ENCODE measurements at places on chromosomes 6 and 20.

DNA sequence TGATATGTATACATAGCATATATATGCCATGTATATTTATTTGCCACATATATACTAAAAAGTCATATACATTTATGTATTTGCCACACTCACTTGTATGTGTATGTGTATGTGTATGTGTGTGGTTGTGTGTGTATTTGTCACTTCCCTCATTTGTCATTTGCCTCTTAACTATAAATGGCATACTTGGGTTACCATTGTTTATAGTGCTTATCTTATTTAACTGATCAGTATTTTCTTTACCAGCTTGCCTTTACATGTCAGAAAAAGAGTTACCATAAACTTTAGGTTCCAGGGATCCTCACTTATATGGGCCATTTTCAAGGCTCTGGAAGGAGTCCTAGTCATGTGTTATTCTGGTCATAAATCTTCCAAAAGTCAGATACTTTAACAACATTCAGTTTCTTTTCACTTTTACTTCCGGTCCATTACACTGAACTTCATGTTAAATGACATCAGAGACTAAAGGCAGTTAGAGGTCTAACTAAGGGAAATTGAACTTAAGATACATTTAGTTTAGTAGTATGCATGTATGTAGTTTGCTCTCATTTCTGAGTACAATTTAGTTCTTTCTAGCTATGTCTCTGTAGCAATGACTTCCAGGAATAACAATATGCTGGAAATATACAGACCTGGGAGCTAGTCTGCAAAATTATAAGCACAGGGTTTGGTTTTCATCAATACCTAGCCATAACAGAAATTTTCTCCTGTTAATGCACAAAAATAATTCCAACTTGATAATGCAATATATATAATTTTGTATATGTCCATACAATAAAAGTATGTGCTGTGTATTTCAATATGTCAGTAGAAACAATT lies 33.7 kb upstream of the HIVEP1 start:
- DNase-seq, result no peak

DNA sequence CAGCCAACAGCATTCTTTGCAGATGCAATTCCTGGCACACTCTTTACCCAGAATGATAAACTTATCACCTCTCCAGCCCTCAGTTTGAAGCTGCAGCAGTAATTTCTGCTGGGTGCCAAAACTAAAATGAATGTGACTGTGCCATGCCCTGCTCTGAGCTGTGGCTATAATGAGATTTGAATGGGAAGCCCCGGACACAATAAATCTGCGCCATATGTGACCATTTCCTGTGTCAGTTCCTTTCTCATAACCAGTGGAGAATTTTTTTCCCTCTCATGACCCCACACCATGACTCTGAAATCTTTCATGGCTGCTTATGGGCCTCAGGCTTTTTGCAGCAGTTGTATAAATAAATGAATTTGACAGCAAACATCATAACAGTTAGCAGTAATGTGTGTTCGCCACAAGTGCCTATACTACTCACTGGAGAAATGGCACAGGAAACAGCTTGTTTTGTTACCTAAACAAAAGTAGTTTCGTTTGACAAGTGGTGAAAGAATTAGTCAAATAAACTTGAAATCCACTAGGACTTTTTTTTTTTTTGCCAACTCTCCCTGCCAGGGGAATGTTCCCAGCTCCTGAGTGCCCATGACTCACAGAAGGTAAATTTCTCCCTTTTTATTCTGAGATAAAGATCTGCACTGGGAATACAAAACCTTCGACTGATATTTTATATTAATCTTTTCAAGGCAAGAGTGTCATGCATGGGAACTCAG lies 408.4 kb downstream of the PKHD1 start:
- no peak for DNase-seq

GRCh38 chr6:135170238-135170637 lies 10.9 kb upstream of the MYB start:
- DNase-seq, result no peak

DNA sequence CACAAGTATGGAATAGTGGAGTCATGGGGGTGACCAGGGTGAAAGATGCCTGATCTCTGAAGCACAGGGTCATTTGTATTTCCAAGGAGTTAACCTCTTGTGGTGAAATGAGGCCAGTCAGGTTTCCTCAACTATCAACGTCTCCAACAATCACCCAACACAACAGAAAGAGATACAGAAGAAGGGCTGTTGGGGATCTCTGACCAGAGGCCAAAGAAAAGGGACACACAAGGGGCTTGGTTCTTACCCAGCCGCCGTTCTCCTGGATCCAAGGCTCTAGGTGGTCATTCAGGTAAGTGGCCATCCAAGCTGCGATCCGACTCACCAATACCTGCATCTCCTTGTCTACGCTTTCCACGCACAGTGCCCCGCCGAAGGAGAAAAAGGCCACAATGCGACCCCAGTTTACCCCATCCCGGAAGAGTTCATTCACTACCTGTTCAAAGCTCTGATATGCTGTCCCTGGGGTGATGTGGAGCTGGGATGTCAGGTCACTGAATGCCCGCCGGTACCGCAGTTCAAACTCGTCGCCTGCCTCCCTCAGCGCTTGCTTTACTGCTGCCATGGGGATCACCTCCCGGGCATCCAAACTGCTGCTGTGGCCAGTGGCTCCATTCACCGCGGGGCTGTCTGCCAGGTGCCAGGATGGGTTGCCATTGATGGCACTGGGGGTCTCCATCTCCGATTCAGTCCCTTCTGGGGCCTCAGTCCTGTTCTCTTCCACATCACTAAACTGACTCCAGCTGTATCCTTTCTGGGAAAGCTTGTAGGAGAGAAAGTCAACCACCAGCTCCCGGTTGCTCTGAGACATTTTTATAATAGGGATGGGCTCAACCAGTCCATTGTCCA lies 1.0 kb downstream of the BCL2L1 start:
- peak; percentile 62 for DNase-seq

GRCh38 chr6:156434049-156434794 lies 343.0 kb upstream of the ARID1B start:
- DNase-seq, result no peak

GRCh38 chr6:85241498-85242052 lies 208.3 kb upstream of the NT5E start:
- DNase-seq, result no peak

DNA sequence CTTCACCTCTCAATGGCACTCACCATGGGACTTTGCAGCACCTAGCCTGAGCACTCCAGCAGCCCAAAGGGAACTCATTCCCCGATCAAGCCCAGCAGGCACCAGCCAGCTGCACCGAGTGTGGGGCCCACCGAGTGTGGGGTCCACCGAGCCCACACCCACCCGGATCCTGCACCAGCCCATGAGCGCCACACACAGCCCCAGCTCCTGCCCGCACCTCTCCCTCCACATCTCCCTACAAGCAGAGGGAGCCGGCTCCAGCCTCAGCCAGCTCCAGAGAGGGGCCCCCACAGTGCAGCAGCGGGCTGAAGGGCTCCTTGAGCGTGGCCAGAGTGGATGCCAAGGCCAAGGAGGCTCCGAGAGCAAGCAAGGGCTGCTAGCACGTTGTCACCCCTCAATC lies 1182.4 kb downstream of the HACE1 start:
- DNase-seq, result no peak

- no peak for DNase-seq
These were observed 827.7 kb downstream of the MAFB start for GRCh38 chr20:39861381-39861780.

- peak; percentile 88 for DNase-seq
These were observed 32.4 kb downstream of the PHACTR1 start for GRCh38 chr6:12748815-12749521.

- no peak for DNase-seq
These were observed 170.0 kb downstream of the FOXA2 start for GRCh38 chr20:22414305-22414742.

DNA sequence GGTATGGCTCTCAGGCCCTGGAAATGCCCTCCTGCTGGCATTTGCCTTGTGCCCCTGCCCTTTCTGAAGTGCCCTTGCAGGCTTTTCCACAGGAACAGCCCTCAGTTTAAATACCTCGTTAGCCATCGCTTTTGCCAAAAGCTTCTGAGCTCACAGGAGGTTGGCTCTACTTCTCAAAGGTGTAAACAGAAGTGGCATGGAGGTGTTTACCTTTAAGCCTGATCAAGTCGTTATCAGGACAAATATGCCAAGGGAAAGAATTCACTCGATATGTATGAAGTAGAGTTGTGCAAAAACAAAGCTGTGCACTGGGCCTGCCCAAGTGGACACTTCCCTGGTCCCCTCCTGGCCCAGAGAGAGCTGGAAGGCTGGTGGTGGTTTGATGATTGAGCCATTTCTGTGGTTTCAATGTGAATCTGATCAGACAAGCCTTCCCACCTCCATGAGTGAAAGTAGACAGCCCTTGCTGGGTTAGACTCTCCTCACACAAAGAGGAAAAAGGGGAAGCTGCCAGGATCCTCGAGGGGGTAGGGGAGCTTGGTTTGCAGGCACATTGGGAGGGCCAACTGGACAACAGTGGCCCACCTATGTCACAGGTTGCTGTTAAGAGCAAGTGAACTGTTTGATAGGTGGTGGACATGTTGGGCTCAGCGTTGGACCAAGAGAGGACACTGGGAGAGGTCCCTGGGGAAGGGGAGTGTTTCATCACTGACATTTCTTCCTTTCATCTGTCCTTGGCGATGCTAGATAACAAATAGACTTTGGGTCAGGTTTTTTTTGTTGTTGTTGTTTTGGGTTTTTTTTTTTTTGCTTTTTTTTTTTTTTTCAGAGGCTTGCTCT lies 98.7 kb downstream of the ZDHHC14 start:
- no peak for DNase-seq

- peak; percentile 41 for DNase-seq
These were observed 3.9 kb upstream of the WFDC2 start for GRCh38 chr20:45465491-45466266.

DNA sequence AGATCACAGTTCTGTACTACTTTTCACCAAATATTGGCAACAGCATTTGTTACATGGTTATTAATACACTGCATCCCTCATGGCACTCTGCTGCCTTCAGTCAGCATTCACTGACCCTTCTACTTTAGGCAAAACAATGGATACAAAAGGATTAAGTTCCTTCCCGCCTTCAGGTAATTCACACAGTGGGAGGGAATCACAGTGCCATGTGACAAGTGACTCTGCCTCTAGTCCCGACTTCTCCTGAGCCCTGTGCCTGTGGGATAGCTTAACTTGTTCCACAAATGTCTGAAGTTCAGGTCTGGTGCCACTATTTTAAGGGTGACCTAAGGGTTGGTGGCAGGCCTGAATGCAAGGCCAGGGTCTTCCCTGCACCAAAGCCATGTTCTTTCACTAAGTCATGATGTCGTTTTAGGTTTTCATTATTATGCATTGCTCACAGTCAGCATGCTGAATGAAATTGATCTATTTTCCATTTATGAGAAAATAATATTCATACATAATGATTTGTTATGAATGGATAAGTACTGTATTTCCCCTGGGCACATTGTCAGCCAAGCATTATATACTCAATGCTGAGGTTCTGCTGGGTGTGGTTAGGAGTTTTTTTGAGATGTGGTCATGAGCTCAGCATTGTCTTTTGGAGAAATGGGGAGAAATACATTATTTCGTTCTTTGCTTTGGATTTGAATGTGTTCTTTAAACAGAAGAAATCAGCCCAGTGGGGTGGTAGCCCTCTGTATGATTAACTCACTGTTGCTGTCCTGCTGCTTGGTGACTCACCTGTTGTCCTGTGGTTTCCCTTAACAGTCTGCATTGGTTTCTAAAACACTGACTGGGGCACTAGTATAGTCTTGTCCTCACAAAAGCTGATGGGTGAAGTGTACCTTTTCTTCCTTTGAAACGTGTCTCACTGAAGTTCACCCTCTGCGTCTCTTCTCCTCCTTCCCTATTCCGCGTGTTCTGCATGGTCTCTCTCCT lies 66.4 kb downstream of the AFDN start:
- DNase-seq, result peak; percentile 86

- no peak for DNase-seq
These were observed 12.8 kb upstream of the PERP start for GRCh38 chr6:138119976-138120375.

DNA sequence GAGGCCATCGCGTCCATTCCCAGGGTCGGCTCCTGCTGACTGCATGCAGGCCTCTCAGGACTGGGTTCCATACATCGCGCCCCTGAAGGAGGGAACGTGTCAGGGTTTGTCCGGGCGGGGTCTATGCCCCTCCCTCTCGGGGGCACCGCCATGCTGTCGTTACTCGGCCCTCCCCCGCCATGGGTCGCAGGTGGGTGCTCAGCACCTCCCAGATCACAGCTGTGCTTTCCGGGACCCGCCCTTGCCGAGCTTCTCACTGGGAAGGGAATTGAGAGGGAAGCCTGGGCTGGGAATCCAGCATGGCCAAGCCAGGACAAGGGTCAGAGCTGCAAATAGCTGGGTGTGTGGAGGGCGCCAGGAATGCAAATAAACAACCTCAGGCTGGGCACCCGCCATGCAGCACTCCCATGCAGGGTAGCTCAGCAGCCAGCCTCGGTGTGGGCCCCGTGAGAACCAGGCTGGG lies at the start of gene FRMD1:
FRMD1 (minus strand) TSS at position 270 of the 463 bp plus-strand sequence; CDS start at position 152, 118 bp downstream.
- DNase-seq, result no peak

DNA sequence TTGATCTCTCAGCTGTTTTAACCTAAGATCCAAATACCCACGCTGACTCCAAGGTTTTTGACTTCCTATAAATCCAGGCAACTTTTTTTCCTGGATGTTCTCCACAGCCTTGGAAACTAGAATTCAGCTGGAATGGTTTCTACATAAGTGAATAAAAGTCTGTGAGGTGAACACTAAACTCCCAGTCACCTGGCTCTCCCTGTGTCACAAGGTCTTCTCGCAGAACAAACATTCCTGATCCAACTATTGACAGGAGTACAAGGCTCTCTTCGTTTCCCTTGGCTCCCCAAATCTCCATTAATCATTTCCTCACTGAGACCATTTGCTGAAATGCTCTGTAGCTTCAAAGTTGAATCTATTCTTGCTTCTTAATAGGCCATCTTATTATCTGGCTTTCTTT lies 265.7 kb downstream of the ADGRG6 start:
- no peak for DNase-seq

- DNase-seq, result no peak
These were observed 113.0 kb upstream of the TMEM170B start for GRCh38 chr6:11424395-11425034.

DNA sequence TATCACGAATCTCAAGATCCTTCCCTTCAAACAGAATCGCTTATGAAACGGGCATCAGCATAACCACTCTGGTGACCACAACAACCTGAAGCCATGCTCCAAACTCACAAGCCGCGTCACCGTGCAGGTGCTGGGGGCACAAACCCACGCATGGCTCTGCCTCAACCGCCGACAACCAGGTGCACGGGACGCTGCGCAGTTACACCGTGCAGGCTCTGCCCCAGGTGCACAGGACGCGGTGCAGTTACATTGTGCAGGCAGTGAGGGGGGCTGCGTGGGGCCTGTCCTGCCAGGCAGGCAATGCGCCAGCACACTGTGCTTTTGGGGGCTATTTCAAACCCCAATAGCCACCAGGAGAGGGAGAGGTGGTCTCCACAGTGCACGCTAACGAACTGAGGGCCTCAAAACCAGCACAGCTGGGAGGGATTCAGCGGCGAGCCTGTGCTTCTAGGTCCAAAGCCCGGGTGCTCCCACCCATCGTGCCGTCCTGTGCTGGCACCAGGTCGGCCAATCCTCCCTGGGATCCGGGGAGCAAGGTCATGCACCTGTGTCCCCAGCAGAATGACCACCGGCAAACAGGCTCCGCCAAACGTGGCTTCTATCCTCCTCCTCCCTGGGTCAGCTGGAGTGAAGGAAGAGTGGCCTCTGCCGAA lies 35.8 kb downstream of the ZBTB46 start:
- DNase-seq, result no peak
